ENCODE measurements at places on chromosomes 12 and 14.

- no peak for DNase-seq
Observed at GRCh38 chr14:22489244-22489545, 99.8 kb downstream of the DAD1 start.

DNA sequence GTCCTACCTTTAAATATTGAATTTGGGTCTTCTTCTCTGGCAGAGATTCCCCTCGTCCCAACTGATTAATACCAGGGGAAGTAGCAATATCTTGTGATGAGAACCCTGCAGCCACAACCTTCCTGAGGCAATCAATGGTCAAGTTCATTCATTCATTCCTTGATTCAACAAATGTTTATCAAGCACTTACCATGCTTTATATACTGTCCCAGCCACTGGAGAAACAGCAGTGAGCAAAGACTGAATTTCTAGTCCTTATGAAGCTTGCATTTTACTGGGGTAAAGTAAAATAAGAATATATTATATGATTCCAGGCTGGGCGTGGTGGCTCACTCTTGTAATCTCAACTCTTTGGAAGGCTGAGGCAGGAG, 300 bp upstream of the GIT2 start:
- DNase-seq: no peak

GRCh38 chr14:37587881-37588666, 7.0 kb downstream of the FOXA1 start:
- no peak for DNase-seq

- peak; percentile 28 for DNase-seq
Observed at GRCh38 chr12:62210422-62210821, 49.8 kb upstream of the USP15 start.

DNA sequence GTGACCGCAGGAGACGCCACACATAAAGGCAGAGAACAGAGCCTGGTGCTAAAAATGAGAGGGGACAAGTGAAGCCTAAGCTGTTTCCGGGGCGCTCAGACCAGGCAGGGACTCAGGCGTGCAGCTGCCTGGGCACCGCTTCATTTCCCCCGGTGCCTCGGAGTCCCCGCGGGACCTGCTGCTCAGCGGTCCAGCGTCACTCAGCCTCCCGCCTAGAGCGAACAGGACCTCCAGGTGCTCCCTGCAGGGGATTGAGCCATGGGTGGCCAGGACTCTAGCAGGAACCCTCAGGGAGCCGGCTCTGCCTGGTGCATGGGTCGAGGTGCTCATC, 31.0 kb downstream of the CCDC85C start:
- no peak for DNase-seq

- DNase-seq: no peak
Observed at GRCh38 chr14:94171208-94171607, 2.9 kb upstream of the PPP4R4 start.
